ENCODE measurements at places on chromosomes 4 and X.

DNA sequence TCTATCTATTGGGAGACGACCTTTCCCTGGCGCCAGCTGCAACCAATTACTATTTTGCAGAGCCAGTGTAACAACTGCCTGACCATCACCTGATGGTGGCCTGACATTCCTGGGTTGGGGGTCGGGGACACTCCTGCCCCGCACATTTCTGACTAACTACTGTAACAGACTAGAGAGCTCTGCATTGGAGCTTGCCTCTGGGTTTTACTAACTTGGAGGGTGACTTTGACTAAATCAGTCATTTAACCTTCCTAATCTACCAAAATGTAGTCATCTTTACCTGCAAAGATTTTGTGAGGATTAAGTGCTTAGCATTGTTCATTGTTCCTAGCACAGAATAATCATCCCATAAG is 37.5 kb upstream of the ABCG2 start:
- DNase-seq: no peak

- DNase-seq: no peak
These were observed 26.2 kb downstream of the ARAP2 start for GRCh38 chr4:36218121-36218520.

GRCh38 chrX:100647095-100647494 is 3.1 kb downstream of the SRPX2 start:
- no peak for DNase-seq

GRCh38 chr4:6900956-6901355 is 8.7 kb upstream of the TBC1D14 start:
- DNase-seq: no peak

GRCh38 chrX:8738588-8739189 is 6.8 kb upstream of the ANOS1 start:
- peak; percentile 21 for DNase-seq

DNA sequence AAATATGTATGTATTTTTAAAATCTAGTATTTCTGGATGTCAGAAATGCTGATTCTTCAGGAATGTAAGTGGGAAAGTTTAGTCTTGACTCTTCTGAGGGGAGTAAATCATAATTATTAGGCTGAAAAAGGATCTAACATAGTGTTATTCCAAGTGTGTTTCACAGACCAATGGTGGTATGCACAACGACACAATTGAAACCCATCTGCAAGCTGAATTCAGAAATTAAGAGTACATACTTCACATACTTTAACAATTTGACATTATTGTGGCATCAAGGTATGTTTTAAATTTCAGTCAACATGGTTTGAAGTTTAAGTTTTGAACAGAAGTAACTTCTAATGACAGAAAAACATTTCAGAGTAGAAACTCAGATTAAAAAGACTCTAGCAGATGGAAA is 236.7 kb downstream of the SLC7A11 start:
- DNase-seq: no peak

DNA sequence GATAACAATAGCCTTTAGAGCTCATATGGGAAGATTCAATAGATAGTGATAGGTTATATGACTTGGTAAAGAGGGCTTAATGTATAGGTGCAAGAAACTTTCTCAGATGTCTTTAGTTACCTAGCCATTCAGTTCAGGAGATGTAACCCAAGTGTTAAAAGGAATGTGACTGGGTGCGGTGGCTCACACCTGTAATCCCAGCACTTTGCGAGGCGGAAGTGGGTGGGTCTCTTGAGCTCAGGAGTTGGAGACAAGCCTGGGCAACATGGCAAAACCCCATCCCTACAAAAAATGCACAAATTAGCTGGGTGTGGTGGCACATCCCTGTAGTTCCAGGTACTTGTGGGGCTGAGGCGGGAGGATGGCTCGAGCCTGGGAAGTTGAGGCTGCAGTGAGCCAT is 7.9 kb downstream of the TET2 start:
- no peak for DNase-seq

DNA sequence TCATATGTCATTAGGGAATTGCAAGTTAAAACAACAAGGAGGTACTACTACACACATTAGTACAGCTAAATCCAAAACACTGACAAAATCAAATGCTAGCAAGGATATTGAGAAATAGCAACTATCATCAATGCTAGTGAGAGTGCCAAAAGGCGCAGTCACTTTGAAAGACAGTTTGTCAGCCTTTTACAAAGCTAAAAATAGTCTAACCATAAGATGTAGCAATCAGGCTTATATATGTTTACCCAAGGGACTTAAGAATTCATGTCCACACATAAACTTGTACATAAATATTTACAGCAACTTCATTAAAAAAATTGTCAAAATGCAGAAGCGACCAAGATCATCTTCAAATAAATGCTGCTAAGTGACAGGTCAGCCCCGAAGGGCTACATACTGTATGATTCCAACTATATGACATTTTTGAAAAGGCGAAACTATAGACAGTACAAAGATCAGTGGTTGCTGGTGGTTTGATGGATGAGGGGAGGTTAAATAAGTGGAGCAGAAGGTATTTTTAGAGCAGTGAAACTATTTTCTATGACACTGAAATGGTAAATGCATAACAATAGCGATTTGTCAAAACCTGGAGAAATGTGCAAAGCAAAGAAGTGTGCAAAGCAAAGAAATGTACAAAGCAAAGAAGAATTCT is 704.8 kb downstream of the ARAP2 start:
- no peak for DNase-seq

DNA sequence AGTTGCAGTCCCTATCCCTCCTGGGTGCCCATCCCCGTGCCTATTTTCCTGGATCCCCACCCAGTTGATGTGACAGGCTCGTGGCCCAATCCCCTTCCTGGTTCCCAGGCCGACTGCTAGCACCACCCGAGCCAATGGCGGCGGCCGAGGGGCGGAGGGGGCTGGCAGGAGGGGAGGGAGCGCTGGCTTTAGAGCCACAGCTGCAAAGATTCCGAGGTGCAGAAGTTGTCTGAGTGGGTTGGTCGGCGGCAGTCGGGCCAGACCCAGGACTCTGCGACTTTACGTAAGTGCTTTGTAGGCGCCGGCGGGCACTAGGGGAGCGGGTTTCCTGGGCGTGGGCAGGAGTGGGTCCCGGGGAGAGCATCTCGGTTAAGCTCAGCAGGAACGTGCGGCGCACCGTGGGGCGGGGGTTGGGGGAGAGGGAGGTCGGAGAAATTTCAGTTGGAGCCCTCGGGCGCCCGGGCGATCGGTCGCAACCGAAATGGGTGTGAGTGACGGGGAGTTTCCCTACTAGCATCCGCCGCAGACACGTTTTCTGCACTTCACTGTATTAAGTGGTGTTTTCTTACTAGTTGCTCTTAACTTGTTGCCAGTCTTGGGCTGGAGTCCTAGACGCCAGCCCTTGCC is at the start of gene PLS3:
Gene PLS3, plus strand, starts transcription at position 197 of the 627 bp plus-strand sequence. CDS start 49,077 bp downstream, outside the sequence.
- no peak for DNase-seq

- DNase-seq: no peak
These were observed 5.2 kb upstream of the NUP54 start for GRCh38 chr4:76153356-76153755.

- DNase-seq: peak; percentile 75
These were observed 21.0 kb upstream of the BCORL1 start for GRCh38 chrX:129961180-129962083.

- peak; percentile 97 for DNase-seq
These were observed at the start of the genes FANCB and MOSPD2 for GRCh38 chrX:14872851-14873675. TSS of gene FANCB (minus strand) at chrX:14873069. CDS start at chrX:14865510, 7,559 bp downstream. TSS of gene MOSPD2 (plus strand) at chrX:14873421. CDS start at chrX:14873529, 108 bp downstream.

- DNase-seq: no peak
These were observed 44.4 kb downstream of the SEL1L3 start for GRCh38 chr4:25818371-25818871.

DNA sequence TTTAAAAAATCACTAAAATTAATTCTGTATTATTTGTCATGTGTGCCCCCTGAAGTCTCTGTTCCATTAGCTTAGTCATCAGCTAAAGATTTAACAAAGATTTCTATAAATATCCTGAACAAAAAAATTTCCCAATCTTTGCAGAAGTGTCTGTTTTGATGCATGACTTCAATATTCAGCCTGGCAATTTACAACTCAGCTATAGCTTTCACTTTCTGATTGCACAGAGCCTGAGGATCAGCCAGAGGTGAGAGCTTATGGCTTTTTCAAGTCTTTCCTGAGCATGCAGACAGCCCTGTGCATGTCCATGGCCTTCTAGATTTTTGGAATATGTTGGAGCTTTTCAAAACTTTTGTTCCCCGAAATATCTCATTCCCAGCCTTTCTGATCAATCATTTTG is 420.1 kb downstream of the ZNF674 start:
- DNase-seq: no peak

GRCh38 chrX:132853040-132853439 is 105.4 kb downstream of the HS6ST2 start:
- DNase-seq: no peak

DNA sequence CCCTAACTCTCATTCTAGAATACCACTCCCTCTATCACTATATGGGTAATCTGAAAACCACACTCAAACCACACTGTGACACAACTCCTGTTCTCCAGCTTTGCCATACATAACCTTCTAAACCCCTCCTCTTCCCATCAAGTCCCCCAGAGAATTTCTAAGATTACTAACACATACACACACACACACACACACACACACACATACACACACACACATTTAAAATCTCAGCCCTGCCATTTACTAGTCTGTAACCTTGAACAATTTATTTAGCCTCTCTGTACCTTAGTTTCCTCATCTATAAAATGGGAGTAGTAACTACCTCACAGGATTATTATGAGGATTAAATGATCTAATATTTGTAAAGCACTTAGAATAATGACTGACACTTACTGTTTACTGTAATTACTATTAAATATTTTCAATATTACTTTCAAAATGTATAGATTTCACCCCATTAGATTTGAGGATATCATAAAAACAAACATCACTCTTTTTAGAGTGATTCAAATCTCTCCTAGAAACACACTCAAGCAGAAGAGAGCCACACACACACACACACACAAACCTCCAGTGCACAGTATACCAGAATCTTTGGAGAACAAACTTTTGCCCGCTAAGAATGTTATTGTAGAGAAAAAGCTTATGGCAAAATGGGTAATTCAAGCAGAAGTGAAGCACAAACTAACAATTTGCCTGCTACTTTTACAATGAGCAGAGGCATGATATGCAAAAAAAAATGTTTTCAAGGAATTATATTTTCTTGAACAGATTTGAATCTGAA is 3.8 kb downstream of the ANKRD50 start:
- DNase-seq: no peak

- no peak for DNase-seq
These were observed 78.8 kb upstream of the PACRGL start for GRCh38 chr4:20621476-20621875.

DNA sequence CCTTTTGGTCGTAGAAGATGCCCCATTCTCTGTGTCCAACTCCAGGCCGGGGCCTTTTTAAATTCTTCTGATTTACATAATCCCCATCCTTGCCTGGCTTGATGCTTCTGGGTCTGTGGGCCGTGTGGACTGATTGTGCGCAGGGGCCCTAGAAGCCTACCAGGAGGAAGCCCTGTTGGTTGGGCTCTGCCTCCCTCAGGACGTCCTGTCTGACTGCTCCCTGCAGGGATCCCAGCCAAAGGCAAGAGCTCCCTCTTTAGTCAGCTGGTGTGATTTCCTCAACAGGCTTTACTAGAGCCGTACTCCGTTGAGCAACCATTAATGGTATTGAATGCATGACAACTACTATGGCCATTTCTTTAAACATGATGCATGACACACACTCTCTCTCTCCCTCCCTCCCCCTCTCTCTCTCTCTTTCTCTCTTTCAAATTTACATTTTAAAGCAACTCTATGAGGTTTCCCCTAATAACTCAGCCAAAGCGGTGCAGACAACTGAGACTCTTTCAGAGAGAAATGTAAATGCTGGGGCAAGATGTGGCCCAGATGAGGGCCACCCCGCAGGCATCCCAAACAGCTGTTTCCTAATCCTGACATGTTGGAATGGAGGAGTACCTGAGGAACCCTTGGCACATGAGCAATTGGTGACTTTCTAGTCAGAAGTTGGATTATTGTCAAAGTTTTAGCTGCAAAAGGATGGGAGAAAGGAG is 117.3 kb downstream of the DRD5 start:
- DNase-seq: no peak

GRCh38 chr4:6492027-6492590 is 19.7 kb upstream of the PPP2R2C start:
- DNase-seq: no peak

- DNase-seq: no peak
These were observed 352.7 kb downstream of the NKX6-1 start for GRCh38 chr4:84146300-84146959.

GRCh38 chr4:113382704-113383103 is 333.3 kb downstream of the ANK2 start:
- no peak for DNase-seq

- no peak for DNase-seq
These were observed 136.2 kb downstream of the TBC1D19 start for GRCh38 chr4:26719954-26720552.

DNA sequence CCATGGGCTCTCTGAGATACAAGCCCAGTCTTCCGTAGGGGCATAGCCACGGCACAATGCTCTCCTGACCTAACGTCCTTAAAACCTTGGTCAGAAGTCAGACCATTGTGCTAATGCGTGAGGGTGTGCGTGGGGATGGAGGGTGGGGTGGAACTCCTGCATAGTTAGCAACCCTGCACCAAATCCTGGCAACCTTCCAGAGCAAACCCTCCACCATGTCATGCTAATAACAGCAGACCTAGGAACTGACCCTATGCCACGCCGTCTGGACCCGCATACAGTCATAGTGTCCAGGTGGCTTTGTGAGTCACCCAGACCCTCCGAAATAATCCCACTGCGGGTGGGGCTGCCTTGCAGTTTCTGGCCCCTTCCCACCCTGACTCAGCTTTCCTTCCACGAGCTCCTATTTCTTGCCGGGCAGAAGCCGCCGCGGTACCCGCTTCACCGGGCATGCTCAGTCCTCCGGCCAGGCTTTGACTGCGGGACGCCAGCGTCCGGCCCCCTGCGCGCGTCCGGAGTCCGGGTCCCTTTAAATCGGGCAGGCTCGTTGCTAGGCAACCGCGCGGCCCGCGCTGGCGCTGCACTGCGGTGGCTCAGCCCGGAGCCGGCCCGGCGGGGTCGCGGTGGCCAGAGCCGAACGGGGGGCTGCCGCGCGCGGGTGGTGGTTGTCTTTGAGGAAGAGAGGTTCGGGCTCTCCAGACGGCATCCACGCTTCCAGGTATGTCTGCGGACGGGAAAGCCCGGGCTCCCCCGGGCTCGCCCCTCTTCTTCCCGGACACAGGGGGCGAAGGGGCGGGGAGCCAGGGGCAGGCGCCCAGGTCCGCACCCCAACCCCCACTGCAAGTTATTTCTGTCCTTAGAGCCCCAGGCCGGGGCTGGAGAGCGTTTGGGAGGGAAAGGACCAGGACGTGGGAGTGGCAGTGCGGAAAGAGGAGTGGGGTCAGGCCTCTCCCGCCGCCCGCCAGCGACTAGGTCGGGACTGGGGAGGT is at the start of gene CCDC160:
Gene CCDC160, plus strand, starts transcription at position 557 of the 989 bp plus-strand sequence. CDS start 7,619 bp downstream, outside the sequence.
- DNase-seq: no peak

- peak; percentile 65 for DNase-seq
These were observed 32.6 kb downstream of the DOCK11 start for GRCh38 chrX:118528071-118528737.

DNA sequence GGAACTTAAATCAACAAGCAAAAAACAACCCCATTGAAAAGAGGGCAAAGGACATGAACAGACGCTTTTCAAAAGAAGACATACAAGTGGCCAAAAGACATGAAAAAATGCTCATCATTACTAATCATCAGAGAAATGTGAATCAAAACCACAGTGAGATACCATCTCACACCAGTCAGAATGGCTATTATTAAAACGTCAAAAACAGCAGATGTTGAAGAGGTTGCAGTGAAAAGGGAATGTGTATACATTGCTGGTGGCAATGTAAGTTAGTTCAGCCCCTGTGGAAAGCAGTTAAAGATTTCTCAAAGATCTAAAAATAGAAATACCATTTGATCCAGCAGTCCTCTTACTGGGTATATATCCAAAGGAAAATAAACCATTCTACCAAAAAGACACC is 22.6 kb downstream of the RTL9 start:
- DNase-seq: no peak

All from CD4-positive, alpha-beta T cell treated with Interleukin-4 for 1 hour (primary cell).